ENCODE measurements at places on chromosomes 12 and 14.

GRCh38 chr12:64611341-64612284 lies 1.3 kb downstream of the RASSF3 start:
- no peak for DNase-seq

DNA sequence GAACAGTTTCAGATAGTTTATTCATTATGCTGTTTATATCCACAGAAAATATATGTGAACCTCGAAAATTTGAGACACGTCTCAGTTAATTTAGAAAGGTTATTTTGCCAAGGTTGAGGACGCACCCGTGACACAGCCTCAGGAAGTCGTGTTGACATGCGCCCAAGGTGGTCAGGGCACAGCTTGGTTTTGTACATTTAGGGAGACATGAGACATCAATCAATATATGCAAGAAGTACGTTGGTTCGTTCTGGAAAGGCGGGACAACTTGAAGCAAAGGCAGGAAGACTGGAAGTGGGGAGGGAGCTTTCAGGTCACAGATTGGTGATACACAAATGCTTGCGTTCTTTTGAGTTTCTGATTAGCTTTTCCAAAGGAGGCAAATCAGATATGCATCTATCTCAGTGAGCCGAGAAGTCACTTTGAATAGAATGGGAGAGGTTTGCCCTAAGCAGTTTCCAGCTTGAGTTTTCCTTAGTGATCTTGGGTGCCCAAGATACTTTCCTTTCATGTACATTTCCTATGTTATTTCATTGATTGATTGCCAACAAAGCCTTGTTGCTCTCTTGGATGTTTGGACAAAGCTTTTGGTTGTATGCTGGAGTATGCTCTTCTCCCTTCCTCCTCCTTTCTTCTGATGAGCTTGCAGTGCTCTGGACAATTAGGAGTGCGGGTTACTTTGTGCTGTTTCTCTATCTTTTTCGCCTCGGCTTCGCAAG lies 3.2 kb downstream of the SNAPC1 start:
- DNase-seq = no peak

DNA sequence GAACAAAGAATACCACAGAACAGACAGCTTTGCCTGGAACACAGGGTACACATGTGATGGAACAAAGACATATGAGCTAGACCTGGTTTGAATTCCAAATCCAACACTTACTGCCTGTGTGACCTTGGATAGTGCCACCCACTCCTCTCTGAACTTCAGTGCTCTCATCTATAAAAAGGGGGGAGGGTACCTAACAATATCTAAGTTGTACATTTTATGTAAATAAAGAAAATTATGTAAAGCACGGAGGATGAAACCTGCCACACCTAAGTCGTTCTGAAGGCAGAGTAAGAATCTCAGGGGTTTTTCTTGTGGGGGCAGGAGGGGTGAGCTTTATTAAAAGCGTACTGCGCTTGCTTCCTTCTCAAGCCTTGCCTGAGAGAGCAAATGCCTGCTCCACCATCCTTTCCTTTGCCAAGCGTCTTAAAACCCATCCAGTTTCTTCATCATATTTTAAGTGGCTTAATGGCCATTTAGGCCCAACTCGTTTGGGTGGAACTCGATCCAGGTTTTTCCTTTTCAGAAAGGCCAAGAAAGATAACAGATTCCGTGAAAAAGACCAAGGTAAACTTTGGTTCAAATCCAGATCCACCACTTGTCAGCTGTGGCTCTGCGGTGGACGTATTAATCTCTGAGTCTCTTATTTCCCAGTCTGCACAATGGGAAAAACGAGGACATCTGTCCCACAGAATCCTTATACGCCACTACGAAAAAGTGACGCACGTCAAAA lies 946 bp downstream of the DDX24 start:
- no peak for DNase-seq

DNA sequence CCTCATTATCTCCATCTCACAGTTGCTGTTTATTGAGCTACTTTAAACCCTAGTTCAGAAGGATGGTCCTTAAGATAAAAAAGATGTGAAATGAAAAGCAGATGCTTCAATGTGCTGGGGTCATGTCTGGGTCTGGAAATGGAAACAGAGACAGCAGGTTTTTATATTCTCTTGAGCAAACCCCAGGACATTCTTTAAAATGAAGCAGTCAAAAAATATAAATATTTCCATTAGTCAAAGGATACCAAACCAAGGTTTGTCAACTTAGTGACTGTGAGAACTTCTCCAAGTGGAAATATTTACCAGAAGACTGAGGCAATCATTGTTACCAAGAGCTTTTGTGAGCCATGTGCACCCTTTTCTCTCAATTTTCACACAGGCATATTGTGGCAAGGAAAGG lies 102.5 kb upstream of the DIO2 start:
- no peak for DNase-seq

GRCh38 chr12:124914392-124915238 lies at the start of gene UBC:
Gene UBC, minus strand, starts transcription at chr12:124914650. Its CDS starts 879 bp downstream, at chr12:124913771.
- DNase-seq = peak; percentile 91

DNA sequence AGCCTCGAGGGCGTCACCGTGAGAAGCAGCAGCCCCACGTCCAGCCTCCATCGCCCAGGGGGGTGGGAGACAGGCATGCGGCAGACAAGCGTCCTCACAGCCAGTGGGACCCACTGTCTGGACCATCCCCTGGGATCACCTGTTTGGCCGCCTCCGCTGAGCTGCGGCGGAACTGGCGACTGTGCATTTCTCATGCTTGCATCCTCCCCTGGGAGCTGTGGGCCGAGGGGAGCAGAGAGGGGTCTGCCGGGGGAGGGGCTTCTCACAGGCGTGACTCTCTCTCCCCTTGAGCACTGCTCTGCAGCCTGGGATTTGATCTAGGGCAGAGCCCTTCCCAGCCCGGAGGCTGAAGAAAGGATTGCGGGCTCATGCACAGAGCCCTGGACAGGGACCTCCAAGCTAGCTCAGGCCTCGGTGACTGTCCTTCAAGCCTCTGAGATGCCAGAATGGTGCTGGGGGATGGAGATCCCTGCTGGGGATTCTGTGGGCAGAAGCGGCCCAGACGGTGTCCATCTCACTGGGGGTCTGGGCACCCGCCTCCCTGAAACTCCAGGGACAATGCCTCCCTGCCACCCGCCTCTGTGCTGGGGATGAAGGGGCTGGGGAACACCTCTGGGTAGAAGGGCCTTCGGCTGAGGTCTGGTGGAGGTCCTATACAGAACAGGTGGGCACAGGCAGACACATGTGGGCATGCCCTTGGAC lies 61.1 kb downstream of the PRIMA1 start:
- DNase-seq = no peak

GRCh38 chr14:22471545-22472121 lies 117.4 kb downstream of the DAD1 start:
- DNase-seq = no peak

GRCh38 chr12:26614011-26614616 lies 218.9 kb downstream of the ITPR2 start:
- DNase-seq = no peak

- no peak for DNase-seq
Measured at GRCh38 chr14:99685596-99685995, 1.5 kb downstream of the CYP46A1 start.

DNA sequence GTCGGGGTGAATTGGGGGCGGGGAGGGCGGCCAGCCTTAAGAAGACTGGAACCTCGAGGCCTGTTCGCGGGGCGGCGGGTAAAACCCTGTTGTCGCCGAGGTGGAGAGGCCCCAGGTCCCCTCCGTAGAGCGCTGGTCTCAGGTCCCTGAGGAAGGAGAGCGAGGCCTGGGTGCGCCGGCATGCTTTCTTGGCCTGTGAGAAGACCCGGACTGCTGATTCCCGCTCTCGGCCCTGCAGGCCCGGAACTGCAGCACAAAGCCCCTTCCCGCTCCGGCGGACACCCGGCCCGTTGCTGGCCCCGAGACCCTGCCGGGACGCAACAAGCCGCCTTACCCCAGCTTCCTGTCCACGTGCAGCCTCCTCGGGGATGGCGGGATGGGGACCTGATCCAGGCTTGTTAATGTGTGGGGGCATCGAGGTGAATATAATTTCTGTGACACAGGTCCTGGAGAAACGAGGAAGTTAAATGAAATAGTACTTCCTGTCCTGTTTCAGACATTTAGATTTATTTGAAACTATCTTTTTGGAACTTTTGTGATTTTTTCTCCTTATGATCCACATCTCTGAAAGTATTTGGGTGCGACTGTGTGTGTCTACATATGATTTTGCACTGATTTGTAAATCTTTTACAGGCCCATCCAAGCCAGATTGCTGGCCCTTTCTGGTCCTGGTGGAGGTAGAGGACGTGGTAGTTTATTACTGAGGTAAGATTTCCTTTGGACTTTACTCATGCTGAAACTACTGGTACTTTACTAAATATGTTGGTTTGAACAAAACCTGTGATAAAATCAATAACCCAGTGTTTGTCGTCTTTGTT lies 600 bp downstream of the PNN start:
- DNase-seq = peak; percentile 75

DNA sequence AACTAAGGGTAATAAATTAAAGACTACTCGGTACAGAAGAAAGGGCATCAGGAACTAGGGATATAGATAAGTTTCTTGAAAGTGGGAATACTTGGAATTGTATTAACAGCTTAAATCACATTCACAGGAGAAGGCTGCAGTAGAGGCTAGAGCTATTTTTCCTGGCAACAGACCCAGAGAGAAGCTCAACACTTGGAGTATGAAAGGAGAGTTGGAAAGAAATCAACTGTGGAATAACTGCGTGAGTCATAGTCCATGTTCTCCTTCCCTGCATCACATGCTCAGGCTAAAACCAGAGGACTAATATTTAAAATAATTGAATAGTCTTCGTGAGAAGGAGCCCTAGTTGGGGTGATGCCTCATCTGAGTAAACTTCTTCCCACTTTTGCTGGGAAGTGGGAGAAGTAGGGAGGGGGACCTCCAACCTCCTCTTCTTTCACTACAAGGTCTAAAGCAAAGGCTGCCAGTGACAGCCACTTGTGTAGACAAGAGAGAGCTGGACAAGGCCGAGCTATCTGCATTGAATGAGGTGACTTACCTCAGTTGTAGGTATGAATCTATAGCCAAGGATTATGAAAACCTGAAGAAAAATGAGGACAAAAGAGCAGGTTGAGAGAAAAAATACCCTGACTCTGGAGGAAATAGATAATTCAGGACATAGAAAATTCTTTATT lies 32.7 kb downstream of the DYRK2 start:
- no peak for DNase-seq

DNA sequence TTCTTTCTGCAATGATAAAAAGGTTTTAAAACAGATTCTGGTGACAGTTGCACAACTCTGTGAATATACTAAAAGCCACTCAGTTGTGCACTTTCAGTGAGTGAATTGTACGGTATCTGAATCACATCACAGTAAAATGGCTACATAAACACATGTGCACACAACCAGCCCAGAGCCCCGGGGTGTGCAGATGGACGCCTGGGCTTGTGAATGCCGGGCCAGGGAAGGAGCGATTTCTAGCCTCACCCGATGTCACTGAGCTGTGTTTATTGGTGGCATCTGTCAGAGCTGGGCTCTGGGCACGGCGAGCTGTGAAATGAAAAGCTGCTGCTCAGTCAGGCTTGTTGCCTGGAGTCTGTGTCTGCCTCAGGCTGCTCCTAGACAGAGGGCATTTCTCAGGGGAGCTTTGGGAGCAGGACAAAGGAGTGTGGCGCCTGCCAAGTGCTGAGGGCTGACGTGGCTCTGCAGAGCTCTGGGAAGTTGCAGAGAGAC lies 25.9 kb downstream of the RHOF start:
- no peak for DNase-seq

GRCh38 chr12:47742253-47742825 lies 16.3 kb downstream of the RAPGEF3 start:
- DNase-seq = no peak

GRCh38 chr12:124098101-124098757 lies 125.2 kb downstream of the ZNF664 start:
- no peak for DNase-seq

DNA sequence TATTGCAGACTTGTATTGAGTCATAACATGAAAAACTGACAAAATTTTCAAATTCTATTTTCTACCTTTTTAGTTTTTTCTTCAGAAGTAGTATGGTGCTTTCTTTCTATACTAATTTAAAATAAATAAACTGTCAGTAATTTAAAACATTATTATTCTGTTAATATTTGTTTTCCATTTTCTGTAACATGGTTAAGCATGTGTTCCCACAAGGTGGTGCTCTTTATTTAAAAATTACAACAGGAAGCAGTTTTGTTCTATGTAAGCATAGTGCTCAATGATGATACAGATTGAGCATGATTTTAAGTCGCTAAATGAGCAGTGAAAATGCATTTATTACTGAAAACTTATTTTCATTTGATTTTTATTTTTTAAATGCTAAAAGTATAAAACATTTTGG lies 114.6 kb downstream of the PPFIA2 start:
- DNase-seq = no peak

DNA sequence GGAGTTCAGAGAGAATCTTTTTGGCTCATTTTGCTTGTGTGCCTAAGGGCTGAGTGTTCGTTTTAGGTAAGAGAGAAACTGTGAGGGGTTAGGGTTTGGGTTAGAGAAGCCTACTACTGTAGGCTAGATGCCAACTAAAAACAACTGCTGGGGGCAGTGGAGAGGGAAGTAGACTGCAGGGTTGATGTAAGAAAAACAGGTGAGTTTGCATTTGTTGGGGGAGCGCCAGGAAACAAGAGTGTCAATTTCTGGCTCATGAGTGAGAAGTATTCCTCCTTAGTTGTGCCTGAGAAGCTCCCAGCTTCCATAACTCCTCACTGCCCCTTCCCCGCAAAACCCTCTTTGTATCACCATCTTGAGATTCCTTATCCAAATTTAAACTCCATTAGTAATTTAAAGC lies 92.3 kb downstream of the DERA start:
- DNase-seq = no peak

- no peak for DNase-seq
Measured at GRCh38 chr12:46212108-46212982, 56.5 kb downstream of the SLC38A1 start.

DNA sequence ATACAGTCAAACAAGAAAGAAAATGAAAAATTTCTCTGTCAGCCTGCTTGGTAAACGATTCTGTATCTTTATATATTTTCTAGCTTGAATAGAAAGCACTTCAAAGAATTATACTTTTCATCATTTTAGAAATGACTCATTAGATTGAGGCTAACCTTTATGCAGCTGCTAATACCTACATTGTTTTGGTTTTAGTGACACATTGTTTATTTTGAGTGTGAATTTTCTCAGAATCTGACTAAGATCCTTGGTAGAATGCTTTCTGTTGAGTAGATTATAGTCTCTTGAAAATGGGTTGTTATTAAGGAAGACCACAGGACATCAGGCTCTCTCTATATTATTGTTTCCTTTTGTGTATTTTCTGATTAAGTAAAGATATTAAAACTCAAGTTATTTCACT lies at the start of gene PMCH:
Gene PMCH, minus strand, starts transcription at position 45 of the 400 bp plus-strand sequence. CDS start 63 bp downstream, outside the sequence.
- DNase-seq = no peak

DNA sequence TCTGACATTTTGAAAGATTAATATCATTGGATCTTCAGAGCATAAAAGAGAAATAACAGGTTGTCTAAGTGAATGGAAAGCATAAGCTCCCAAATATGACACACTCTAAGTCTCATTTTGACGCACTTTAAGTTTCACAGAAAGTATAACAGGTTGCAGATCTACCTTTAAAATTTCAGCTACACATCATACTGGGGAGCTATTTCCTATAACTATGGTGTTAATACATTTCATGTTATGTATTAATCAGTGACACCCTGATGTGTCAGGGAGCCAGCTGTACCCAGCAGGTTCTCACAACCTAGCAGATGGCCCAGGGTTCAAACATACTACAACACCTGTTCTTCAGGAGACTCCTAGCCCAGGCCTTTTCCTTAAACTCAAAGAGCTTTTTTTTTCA lies 31.1 kb upstream of the TMX1 start:
- DNase-seq = no peak

GRCh38 chr12:123150275-123150743 lies 581 bp downstream of the PITPNM2 start:
- no peak for DNase-seq
